ENCODE measurements at places on chromosomes 3 and 15.

DNA sequence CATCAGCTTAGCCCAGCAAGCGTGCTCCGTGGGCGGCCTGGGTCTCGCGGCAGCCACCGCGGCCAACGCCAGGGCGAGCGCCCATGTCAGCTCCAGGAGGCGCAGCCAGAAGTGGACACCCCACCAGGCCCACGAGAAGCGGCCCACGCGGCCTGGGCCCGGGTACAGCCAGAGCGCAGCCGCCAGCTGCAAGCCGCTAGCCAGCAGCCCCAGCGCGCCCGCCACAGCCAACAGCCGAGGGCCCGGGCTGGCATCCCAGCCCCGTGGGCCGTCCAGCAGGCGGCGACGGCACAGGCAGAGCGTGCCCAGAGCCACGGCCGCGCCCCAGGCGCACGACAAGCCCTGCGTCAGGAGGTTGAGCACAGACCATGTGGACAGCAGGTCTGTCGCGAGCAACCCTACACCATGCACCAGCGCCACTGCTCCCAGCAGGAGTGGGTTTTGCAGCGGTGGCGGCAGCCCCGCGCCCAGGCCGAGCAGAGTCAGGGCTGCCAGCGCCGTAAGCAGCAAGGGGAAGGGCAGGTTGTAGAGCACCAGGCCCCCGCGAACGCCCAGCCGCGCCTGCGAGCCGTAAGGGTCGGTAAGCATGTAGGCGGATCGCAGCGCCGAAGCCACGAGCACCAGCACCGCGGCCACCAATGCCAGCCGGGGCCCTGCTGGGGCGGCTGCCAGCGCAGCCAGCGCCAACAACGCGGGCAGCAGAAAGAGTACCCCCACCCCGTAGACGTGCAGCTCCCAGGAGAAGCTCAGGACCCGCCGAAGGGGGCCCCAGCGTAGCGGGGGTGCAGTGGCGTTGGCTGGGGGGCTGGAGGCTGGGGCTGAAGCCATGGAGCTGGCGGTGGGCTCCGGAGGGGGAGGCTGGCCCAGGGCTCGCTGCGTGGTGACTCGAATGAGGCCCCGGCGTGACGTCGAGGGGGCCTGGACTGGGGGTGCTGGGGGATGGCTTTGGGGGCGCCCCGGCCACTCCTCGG, 4.9 kb downstream of the PRRT3 start:
- DNase-seq: no peak

GRCh38 chr15:75349851-75350588, 3.2 kb downstream of the NEIL1 start:
- no peak for DNase-seq

- no peak for DNase-seq
Observed at GRCh38 chr3:14118400-14119381, 6.0 kb downstream of the CHCHD4 start.

DNA sequence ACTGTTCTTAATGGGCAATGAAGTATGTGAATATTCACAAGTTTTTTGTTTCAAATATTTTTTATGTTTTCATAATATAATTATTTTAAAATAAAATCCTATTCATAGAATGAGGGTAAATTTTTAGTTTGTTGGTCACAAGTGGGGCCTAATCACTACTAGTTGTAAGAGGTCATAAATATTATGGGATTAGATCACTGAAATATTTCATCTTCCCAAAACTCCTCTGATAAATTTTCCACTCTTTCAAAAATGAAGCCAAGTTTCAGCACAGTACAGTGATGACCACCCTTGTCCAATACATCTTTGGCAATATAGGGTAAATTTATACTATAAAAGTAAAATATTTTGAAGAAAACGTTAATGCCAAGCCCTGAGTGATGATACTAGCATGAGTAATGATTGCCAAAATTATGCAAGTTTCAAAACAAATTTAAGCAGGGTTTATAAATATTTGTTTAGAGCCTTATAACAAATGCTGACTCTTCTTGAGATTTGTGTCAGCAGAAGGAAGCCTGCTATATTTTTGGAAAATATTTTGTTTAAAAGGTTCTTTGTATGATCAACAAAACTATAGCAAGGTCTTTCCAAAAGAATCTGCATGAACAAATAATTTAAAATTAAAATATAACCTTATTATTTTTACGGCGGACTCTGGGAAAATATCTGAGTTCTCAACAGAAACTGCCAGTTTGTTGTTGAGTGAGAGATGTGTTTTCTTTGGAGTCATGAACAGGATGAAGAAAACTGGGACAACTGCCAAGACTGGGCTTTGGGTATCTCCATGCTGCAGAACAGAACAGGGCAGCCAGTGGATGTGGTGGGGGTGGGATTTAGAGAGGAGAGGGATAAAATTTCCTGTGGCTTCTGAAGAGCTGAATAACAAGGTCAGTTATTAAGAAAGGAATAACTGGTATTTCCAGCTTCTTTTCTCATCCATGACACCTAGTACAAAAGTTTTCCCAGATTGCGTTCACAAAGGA, 17.9 kb upstream of the TM4SF1 start:
- DNase-seq: peak; percentile 26

DNA sequence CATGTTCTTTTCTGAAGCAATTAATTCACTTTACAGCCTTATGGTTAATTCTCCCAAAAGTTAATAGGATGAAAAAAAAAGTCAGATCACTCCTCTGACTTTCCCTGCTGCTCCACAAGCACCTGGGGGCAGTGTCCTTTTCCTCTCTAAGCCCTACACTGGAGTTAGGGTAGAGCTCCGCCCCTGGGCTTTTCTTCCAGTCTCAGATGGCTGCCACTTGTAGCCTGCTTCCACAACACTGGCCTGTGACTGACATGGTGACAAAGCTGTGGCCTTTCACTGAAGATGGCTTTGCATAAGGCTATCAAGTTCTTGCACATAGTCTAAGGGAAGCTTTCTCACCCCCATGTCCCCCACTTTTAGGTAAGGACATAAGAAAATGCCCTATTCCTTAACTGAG, 1.3 kb upstream of the MON1A start:
- no peak for DNase-seq

- no peak for DNase-seq
Observed at GRCh38 chr3:37892927-37893600, 31.4 kb downstream of the CTDSPL start.

DNA sequence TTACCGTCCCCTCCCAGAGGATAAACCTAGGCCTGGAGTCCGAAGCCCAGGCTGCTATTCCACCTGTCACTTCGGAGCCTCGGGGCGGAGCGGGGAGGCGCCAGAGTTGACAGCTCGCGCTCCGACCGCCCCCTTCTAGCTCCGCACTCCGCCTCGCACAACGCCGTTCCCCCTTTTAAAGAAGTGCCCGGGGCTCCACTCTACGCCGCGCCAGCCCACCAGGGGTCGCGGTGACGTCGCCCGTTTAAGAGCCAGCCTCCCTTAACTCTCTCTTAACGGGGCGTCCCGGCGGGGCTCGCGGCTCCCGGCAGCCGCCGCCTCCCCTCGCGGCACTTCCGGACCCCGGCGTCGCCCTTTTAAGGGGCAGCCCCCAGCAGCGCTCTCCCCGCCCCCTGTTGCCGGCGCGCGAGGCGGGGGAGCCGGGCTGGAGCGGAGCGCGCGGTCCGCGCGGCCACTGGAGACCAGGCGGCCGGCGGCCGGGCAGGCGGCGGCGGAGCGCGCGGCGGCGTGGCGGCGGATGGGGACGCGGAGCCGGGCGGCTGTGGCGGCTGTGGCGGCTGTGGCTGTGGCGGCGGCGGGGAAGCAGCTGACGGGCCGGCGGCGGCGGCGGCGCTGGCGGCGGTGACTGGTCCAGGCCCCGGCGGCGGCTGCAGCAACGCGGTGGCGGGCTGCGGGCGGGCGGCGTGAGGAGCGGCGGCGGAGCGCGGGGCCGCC, at the start of gene INAFM2:
Gene INAFM2, plus strand, starts transcription at position 454 of the 714 bp plus-strand sequence. CDS start 364 bp downstream, outside the sequence.
- DNase-seq: peak; percentile 72

GRCh38 chr15:90814191-90814821, 54.1 kb upstream of the FURIN start:
- no peak for DNase-seq

GRCh38 chr3:25265284-25265683, 162.8 kb upstream of the RARB start:
- no peak for DNase-seq

GRCh38 chr15:26032162-26032846, 169.2 kb upstream of the ATP10A start:
- no peak for DNase-seq

- DNase-seq: peak; percentile 43
Observed at GRCh38 chr3:42025370-42026138, 63.7 kb upstream of the ULK4 start.

GRCh38 chr15:38252481-38253350, at the start of gene SPRED1:
Gene SPRED1 (plus strand): TSS chr15:38252836. CDS start chr15:38253186, 350 bp downstream.
- no peak for DNase-seq

DNA sequence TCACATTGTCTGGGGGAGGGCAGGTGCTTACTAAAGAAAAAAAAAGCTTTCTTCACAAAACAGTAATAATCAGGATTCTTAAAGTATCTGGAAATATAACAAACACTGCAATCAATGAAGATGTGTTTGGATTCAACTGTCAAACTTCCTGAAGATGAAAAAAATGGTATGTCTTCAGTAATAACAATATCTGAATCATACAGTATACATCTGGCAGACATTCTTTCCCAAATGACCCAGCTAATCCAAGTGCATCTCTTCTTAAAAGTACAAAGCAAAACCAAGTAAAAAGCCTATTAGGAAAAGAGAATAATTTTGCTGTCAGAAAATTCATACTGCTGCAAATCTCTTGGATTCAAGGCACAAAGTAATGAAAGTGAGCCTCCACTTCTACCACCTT, 145.0 kb upstream of the MCTP2 start:
- DNase-seq: no peak

- no peak for DNase-seq
Observed at GRCh38 chr3:183958775-183959174, 58.9 kb downstream of the ABCC5 start.

GRCh38 chr3:83941990-83942745, 1016.6 kb upstream of the CADM2 start:
- no peak for DNase-seq

DNA sequence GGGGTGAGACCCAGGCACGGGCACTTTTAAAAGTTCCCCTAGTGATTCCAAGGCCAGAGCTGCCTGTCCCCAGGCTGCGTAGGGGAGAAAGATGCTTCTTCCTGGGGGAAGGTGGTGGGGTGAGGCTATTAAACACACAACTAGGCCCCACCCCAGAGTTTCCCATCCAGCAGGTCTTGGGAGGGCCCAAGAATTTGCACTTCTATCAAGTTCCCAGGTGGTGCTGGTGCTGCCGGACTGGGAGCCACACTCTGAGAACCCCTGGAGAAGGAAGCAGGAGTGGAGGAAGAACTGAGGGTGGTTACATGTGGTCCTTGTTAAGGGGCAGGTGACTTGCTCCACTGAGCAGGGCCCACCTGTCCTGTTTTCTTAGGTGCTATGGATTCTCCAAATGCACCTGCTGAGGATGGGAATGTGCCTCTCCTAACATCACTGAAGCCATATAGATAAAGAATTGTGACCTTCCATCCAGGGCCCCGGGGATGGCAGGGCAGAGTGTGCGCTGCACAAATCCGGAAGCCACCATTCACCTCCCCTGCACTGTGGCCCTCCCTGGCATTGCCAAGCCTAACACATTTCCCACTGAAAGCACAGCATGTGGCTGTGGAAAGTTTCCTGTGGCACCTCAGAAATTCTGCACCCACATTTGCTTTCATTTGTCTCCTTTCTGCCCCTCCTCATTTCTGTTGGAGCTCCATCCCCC, 111.5 kb upstream of the MEF2A start:
- no peak for DNase-seq

DNA sequence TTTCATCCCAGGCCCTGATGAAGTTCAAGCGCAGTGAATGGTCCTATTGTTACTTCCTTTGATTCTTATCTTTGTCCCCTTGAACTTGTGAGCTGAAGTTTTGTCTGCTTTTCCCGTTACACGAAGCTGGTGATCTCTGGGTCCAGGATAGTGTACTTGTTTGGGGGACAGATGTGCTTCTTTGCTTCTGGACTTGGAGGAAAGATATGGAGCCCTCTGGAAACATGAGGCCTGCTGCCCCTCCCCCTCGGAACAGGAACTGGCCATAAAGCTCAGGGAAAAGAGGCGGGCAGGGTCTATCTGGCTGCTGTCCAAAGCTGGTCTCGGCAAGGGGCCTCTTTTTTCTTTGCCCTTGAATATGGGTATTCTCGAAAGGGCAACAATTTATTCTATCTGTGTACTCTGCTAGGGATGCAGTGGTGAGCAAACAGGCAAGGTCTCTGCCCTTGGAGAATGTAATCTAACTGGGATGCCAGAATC, 47.6 kb downstream of the IDH2 start:
- no peak for DNase-seq

DNA sequence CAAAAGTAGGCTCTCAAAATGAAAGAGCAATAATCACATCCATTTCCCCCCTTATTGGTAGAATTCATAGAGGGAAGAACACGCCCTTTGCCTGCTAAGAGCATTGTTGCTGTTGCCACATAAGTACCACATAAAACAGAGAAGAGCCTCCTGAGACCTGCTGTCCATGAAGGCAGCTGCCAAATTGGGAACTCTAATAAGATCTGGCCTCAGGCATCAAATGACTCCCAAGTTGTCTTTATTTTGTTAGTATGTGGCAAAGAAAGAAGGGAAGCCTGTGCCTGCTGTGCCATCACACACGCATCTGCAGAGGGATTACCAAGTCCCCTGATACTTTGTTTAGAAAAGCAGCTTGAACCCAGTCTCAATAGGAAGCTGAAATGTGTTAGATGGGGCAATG, 23.9 kb downstream of the VGLL3 start:
- DNase-seq: no peak

GRCh38 chr3:105853801-105854432, 14.9 kb downstream of the CBLB start:
- DNase-seq: no peak

- DNase-seq: no peak
Observed at GRCh38 chr15:83192742-83193141, 14.9 kb downstream of the HDGFL3 start.

GRCh38 chr3:146250449-146251382, at the start of gene PLSCR4:
Gene PLSCR4 (minus strand): TSS chr3:146251105. CDS start chr3:146222071, 29,034 bp downstream.
- DNase-seq: no peak

DNA sequence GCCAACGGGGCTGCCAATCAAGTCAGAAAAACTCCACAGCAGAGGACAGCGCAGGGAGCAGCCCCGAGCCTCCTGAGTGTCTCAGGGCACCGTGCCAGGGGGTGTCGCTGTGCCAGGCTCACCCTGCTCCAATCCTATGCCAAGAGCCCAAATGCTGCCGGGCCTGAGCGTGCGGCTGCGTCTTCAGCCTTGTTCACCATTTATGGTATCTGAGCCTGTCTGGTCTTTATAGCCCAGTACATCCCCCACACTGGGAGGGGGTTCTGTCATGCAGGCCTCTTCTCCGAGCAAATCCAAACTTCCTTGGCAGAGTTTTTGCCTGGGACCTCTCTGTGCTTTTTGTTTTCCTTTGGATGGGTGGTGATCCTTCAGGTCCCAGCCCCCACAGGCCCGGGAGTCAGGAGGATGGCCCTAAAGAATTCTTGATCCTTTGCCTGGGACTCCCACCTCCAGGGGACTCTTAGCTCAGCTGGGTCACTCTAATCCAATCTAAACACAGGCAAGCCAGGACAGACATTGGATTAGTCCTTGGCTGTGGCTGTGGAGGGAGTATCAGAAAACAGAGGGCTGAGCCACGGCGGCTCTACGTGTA, 135.1 kb upstream of the HACD2 start:
- DNase-seq: no peak

DNA sequence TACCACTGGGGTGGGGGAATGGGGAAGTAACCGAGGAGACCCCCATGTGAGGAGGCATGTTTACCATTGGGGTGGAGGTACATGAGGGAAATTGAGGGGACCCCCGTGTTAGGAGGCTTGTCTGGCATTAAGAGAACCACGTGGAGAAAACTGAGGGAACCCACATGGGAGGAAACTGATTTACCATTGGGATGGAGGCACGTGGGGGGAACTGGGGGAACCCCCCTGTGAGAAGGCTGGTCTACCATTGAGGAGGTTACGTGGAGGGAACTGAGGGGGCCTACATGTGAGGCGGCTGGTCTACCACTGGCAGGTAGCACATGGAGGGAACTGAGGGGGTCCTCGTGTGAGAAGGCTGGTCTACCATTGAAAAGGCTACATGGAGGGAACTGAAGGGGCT, 159.4 kb downstream of the FBLN2 start:
- DNase-seq: no peak
